ENCODE measurements at places on chromosomes 7 and 10.

DNA sequence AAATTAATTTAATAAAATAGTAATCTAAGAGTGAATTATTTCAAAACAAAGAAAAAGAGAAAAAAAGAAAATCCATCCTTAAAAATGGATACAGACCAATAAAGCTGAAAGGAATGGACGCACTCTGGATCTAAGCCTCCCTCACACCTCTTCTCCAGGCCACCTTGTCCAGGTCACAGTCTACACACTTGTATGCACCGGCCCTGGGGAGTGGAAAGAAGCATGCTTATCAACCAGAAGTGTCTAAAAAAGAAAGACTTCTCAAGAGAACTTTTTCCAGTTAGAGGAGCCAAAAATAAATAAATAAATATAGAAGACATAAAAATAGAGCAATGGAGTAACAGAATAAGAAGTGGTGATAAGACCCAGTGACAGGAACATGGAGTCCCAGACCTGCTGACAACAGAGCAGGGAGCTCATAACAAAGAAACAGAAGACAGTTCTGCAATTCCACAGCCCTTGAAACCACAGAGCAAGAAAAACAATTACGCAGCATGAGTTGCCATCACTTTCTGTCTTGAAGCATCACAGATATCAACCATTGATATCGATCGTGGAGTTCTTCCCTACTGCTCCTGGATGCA is 311.7 kb upstream of the NFE2L3 start:
- DNase-seq = no peak

DNA sequence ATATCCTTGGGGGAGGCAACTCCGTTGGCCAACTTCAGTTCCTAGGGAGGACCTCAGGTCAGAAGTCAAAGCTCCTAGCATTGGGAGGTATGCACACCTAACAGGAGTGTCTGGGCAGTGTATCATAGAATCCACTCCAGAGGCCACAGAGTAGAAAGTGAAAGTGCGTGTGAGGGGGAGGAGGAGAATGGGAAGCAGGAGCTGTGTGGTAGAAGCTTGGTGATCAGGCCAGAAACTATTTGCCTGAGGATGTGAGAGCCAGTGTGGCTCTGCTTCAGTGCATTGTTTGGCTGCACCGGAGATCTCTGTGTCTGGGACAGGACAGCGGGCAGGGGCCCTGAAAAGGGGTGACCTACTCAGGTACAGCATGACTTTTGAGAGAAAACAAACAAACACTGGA is 557.4 kb upstream of the VSTM2A start:
- DNase-seq = no peak

DNA sequence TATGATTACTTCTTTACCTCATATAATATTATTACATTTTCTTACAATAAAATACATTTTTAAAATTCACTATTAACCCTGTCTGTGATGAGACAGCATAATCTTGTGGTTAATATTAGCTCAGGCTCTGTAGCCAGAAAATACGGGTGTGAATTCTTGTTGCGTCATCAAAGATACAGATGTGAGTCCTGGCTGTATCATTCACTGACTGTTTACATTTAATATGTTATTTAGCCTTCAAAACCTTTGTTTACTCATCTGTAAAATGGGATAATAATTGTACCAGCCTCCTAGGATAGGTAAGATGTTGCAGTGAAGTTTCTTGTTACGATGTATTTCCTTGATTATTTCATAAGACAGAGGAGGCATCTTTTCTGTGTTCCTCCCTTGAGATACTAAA is 184.7 kb upstream of the PRPS1L1 start:
- no peak for DNase-seq

DNA sequence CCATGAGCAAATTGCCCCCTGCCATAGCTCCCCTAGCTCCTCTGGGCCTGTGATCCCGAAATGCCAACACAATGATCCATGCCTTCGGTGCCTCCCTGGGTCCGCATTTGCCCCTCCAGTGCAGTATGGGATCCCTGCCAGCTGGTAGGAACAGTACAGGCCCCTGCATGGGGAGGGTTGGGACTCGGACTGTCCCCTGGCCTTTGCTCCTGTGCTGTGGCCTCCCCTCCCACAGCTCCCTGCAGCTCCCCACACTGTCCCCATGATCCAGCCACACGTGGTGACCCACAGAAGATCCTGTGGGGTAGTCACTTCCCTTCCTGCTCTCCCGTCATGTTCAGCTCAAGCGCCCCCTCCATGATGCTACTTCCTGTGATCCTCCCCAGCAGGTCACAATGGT is 140.3 kb downstream of the MAPK8 start:
- no peak for DNase-seq

DNA sequence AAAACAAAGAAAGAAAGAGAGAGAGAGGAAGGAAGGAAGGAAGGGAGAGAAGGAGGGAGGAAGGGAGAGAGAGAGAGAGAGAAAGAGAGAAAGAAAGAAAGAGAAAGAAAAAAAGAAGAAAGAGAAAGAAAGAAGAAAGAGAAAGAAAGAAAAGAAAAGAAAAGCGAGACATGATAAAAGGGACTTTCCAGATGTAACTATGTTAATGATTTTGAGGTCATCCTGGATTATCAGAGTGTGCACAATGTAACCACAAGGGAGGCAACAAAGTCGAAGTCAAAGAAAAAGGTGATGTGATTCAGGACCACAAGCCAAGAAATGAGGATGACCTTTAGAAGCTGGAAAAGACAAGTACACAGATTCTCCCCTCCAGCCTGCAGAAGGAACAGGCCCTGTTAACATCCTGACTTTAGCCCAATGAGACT is 48.9 kb upstream of the PAX2 start:
- no peak for DNase-seq

DNA sequence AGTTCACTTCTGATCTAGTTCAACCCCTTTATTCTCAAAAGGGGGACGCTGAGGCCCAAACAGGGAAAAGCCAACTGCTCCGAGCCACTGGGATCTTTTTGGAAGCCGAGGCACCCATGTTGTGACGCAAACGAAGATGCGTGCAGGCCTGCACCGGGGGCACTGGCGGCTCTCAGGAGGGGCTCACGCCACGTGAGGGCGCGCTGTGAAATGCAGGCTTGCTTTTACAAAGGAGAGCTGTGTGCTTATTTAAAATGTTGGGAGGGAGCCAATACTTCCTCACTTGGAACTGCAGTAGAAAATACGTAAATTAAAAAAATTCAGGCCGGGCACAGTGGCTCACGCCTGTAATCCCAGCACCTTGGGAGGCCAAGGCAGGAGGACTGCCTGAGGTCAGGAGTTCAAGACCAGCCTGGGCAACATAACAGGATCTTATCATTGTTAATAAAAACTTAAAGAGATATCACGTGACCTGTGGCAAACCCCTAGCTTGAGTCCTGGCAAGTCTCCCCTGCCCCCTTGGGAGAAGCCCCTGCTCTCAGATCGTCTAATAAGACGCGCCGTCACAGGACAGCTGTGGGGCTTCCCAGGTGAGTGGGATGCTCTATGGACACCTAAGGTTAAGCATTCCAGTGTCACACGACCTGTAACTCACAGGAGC is 16.3 kb downstream of the BRI3 start:
- no peak for DNase-seq

- no peak for DNase-seq
Measured at GRCh38 chr10:99435986-99436638, 5.7 kb upstream of the GOT1 start.

DNA sequence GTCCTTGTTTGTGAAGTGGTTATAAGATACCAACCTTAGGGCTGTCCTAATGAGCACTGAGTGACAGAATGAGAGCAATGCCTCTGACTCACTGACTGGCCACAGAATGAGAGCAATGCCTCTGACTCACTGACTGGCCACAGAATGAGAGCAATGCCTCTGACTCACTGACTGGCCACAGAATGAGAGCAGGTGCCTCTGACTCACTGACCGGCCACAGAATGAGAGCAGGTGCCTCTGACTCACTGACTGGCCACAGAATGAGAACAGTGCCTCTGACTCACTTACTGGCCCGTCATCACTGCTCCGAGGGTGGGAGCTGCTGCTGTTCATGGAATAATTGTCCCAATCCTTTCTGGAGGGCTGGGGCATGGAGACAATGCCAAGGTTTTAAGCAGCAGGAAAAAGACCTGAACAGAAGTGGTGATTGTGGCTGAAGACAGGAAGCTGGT is 265.2 kb upstream of the PPP2R2D start:
- no peak for DNase-seq

DNA sequence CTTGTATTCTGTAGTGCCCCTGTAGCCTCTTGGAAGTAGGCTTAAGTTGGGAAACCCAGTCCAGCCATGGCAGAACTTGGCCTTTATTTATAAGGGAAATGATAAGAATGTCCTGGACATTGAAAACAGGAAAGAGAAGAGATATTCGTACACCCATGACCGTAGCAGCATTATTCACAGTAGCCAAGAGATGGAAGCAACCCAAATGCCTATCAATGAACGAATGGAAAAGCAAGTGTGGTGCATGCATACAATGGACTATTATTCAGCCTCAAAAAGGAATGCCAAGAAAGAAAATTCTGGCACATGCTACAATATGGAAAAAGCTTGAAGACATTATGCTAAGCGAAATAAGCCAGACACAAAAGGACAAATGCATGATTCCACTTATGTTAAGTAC is 315.3 kb downstream of the CXCL12 start:
- no peak for DNase-seq

DNA sequence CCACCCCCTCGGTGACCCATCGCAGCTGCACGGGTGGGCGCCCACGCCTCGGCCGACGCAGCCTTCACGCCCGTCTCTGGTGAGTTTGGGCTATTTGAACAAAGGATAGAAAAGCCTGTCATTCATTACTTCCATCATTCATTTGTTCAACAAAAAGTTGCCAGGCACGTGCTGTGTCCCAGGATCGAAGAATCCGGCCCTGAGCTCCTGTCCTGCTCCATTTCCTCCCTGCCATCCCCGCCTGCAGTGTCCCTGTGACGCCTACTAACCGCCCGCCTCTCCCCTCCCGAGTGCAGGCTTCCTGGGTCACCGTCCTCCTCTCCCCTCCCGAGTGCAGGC is 340.1 kb downstream of the WDR37 start:
- DNase-seq = no peak

DNA sequence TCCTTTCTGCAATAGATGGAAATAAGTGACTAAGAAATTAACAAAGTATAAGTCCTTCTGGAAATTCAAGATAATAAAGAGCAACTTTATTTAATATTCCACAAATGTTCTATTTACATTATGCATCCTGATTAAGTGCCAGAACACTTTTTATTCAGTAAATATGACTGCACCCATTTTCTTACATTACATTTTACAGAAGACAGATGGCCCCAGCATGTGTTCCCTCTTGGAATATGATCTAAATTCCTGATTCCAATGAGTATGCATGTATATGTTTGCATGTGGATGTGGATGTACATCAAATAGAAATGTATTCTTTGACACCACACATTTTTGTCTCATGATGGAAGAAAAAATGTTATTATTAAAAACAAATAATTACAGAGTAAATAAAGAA is 628.7 kb upstream of the SEMA3D start:
- no peak for DNase-seq

DNA sequence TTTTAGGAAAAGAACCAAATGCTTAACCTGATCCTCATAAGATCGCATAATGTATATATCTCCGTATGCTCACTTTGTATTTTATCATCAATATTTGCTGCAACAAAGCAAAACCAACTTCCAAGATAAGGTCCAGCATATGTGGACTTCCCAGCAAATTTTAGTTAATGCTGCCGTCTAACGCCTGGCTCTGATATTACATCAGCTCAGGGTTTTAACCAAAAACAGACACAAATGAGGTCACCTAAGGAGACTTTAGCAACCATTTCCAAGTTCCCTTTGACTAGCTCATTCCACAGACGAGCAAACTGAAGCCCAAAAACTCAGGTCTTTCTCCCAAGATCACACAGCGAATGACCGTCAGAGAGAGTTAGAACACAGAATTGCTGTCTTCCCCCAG is 59.4 kb upstream of the UCN3 start:
- no peak for DNase-seq

GRCh38 chr7:76054123-76055120 is 6.5 kb downstream of the MDH2 start:
- no peak for DNase-seq

- no peak for DNase-seq
Measured at GRCh38 chr10:21870849-21871248, 132.7 kb downstream of the DNAJC1 start.

DNA sequence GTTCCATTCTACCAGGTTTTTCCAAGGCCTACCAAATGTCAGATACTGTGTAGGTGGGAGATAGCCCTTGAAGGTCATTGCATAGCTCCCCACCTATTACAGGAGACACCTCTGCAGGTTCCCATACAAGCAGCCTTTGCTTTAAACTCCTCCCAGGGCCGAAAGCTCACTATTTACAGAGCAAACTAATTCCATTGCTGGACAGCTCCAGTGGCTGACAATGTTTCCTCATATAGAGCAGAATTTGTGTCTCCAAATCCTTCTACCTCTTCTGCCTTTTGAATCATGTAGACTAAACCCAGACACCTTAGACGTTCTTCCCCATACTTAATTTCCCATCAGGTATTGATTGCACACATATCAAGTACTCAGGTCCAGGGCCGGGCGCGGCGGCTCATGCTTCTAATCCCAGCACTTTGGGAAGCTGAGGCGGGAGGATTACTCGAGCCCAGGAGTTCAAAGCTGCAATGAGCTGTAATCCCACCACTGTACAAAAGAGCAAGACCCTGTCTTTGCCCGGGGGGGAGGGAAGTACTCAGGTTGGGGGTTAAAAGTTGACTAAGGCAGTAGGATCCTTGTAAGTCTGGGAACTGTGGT is 2.1 kb downstream of the CNNM1 start:
- no peak for DNase-seq
